GM23338 (cell line): ENCODE measurements at places on chromosomes 11 and 22.

DNA sequence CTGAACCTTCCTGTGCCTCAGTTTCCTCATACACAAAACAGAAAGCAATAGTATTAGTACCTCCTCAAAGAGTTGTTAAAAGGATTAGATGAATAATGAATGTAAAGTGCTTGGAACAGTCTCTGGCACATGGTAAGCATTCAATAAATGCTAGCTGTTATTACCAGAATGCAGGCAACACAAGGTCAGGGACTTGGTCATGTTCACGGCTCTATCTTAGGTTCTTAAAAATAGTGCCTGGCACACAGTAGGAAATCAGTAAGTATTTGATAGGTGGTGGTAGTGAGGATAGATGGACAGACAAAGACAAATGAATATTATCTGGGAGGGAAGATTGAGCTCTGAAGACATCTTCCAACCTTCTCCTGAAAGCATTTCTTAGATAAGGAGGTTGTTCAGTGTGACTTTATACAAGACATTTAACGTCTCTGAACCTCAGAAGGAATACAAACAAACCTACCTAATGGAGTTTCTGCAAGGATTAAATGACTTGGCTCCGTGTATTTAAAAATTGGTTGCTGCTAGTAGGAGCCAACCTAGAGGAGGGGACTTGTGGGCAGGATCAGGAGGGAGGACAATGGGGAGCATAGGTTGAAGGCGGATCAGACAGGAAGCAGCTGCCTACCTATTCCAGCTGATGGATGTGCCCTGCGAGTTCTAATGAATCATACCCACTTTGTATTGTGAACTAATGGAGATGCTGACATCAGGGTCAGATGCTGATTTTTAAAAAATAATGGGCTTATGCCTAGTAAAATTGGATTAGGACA is 94.1 kb downstream of the DBX1 start:
- DNase-seq: no peak

DNA sequence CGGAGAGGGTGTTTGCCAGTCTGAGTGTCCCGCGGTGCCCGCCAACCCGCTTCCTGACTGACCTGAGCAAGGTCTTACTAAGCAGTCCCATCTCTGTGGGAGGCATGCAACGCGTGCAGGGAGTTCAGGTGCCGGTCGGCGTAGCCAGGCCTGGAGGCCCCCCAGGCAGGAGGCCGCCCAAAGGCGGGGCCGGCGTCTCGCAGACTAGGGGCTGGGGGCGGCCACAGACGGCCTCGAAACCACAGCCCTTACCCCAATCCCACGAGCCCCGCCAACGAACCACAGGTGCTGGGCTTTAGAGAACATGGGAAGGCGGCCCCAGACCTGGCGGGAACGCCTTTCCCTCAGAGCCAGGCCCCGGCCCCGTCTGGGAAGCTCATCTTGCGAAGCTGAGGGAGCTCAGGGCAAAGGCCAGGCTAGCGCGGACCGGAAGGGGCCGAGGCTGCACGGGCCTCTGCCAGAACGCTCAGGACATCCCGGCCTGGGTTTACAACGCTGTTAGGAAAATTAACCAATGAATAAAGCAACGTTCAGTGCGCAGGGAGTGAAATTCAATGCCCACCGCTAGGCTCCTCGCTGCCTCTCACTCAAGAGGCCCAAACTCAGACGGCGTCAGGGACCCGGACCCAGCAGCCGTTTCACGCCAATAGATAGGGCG is 2.1 kb upstream of the MTFP1 start:
- DNase-seq: peak; percentile 87

GRCh38 chr11:72716788-72717435 is 35.3 kb downstream of the ARAP1 start:
- DNase-seq: no peak

DNA sequence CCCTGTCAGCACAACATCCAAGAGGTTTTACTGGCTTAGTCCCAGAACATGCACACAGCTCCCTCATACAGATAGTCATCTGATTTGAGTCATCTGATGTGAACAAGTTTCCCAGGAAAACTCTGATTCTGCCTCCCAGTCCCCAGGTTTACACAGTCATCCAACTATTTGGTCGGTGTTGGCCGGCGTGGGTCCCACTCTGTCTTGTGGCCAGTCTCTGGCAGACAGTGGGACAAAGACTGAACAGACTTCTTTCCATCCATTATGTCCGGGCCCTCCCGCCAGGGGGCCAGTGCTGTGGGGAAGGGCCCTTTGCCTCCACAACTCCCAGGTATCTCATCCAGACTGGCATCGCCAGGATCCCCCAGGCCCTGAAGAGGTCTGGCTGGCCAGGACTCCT is 60.0 kb downstream of the BTG4 start:
- DNase-seq: no peak

GRCh38 chr11:117589063-117589462 is 208.0 kb downstream of the DSCAML1 start:
- DNase-seq: no peak

GRCh38 chr11:79413268-79413667 is 27.6 kb downstream of the TENM4 start:
- peak; percentile 61 for DNase-seq

- no peak for DNase-seq
These were observed 119.4 kb downstream of the TTC28 start for GRCh38 chr22:28560046-28560742.

DNA sequence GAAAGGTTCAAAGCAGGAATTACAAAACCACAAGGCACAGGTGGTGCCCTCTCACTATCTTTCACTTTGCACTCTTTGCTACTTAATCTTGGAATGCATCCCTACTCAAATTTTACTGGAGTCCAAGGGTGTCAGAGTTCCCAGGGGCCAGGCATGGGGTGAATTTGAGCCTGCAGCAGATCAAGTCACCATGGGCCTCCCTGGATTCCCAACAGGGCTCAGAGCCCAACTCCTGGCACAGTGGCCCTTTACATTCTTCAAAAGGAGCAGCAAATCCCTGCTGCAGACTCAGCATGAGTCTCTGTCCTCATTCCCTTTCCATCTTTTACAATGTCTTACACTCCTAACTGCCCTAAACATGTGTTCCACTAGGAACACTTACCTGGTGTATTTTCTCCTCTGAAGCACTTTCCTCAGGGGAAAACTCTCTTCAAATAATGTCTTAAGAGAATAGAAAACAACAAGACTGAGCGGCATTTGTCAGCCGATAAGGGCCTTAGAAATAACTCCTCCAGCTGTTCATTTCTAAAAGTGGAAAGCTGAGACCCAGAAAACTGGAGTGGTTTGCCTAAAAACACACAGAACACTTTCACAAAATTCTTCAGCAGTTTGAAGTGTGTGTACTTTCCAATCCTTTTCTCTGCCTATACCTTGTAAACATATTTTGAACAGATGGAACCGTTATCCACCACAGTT is 596.0 kb downstream of the INSC start:
- peak; percentile 14 for DNase-seq
